ENCODE measurements at places on chromosomes 4 and X.

- no peak for DNase-seq
Observed at GRCh38 chr4:183342541-183343533, 20.6 kb upstream of the CLDN24 start.

GRCh38 chr4:16667464-16667863 is 231.0 kb downstream of the LDB2 start:
- peak; percentile 87 for DNase-seq

GRCh38 chr4:27128443-27128842 is 267.8 kb downstream of the STIM2 start:
- DNase-seq: no peak

DNA sequence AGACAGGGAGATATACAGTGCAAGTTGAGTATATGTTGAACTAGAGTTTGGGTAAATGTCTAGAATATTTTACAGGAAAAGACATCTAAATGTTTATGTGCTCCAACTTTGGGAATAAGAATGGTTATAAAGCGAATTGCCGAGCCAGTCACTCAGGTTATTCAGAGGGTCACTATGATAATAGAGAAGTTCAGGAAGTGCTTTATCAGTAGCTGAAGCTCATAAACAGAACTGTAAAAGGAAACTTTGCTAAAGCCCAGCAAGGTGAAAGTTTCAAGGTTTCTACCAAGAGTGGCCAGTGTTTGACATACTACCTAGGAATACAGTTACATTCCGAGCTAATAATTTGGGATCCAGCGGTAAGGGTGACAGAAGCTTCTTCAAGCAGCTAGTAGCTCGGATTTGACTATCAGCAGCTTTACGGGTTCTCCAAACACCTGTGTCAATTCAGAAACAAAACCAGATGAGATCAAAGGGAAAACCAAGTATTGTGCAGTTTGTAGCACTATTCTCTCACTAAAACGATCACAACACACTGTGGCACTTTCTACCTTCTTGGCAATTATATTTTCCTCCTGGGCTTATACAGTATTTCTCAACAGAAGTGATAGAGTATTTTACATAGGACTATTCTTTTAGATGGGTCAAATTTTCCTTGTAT is 17.2 kb upstream of the BCLAF3 start:
- DNase-seq: no peak

DNA sequence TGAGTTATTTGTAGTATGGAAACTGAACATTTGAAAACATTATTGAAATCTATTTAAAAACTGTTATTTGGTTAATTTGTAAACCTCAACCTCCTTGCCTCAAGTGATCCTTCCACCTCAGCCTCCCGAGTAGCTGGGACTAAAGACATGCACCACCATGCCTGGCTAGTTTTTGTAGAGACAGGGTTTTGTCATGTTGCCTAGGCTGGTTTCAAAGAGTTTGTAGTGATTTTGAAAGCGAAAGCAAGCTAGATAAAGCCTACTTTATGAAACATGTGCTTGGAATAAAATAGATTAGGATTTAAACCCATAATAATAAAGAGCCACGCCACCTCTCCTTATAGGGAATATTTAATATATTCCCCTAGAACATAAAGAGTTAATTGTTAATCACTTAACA is 23.5 kb downstream of the ARSJ start:
- DNase-seq: no peak

GRCh38 chr4:113445286-113445685 is 316.3 kb downstream of the CAMK2D start:
- DNase-seq: peak; percentile 92

DNA sequence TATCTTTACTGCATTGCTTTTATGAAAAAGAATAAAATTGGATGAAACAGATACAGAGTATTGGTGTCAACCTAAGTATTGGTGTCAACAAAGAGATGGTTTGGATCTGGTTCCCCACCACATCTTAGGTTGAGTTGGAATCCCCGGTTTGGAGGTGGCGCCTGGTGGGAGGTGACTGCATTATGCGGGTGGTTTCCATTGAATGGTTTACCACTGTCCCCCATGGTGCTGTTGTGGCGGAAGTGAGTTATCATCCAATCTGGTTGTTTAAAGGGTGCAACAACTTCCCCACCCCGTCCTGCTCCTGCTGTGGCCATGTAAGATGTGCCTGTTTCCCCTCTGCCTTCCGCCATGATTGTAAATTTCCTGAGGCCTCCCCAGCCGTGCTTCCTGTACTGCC is 52.8 kb upstream of the CD99 start:
- DNase-seq: no peak

DNA sequence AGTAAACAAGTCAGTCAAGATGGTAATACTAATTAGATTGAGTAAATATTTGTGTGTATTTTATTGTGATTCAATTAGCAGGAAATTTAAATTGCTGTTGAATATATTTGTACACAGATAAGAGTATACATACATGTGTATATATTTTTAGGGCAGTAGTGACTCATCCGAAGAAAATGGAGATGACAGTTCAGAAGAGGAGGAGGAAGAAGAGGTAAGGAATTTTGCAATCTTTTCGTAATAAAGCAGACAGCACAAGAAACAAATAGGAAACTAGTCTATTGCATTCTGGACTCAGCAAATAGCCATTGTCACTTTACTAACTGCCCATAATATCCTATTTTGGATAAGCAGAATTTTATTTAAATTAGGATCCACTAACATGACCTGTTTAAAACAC is 6.6 kb downstream of the IBSP start:
- peak; percentile 46 for DNase-seq

GRCh38 chrX:43655151-43656004 is 721 bp upstream of the MAOA start:
- peak; percentile 45 for DNase-seq

DNA sequence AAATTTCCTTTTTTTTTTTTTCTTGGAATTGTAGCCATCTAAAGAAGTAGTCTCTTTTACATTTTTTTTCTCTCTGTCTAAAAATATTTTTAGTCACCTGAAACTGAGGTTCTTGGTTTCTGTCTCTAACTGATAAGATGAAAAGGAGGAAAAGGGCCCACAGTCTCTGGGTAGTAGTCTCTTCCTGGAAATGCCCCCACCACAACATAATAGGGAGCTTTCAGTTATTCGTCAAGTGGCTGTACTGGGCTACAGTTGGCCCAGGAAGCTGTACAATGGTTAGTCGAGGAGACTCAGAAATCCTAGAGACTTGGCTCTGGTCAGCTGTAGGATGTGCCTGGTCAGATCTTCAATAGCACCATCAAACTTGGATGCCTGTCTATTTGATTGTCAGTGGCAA is 163.4 kb downstream of the ACTRT1 start:
- no peak for DNase-seq

DNA sequence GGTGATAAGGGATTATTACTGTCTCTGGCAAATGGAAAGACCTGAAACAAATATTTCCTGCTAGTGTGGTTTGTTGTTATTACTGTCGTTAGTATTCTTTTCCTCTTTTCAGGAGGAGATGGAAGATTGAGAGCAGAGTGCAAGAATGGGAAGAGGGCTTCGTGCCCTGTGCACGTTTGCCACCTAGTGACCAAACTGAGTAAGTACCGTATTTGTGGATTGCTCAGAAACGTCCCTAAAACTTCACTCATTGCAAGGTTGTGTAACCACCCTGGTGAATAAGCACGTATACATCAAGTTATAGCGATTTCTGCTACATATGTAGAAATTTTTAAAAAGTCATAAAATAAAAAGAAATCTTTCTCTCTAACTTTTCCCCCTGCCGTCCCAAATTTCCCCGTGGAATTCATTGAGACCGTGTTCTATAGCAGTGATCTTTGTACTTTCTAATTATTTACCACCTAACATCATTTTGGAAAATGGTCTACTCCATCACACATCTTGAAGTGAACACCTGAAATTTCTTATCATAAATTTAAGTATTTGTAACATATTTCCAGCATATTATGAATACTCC is 24.3 kb downstream of the LINC00632 start:
- peak; percentile 49 for DNase-seq

GRCh38 chr4:39528061-39528465 is 824 bp upstream of the UGDH start:
- peak; percentile 87 for DNase-seq

DNA sequence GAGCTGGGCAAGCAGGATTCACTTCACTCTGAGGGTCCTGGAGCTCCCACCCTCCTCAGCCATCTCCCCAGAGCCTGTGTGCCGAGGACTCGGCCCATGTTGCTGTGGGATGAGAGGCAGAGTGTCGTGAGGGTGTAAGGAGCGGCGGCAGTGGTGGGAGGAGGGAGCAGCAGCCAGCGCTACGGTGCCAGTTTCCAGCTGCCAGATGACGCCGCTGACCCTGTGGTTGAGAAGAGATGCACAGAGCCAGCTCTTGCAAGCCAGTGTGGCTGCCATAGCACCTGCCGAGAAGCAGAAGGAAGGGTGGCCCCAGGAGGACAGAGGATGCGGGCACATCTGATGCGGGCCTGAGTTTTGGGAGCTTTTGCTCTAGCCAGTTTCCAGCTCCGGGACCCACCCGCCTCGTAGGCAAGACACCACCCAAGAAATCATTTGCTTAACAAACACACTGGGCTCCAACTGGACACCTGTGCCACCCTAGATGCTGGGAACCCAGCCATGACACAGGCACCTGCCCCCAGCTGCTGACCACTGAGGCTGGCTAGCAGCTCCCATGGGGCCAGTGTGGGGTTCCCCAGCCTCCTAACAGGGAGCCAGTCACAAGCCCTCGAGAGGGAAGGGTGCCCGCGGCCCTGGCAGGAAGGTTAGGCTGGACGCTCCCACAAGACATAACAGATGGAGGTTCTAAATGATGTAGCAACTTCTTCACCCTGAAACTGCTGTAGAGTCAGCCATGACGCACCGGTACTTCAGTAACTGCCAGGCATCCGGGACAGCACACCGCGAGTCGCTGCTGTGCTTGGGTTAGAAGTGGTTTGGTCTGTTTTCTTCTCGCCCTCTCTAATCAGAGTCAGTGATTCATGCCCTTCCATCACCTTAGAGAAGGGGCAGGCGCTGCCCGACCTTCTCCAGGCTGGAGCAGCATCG is 8.9 kb downstream of the MSANTD1 start:
- peak; percentile 27 for DNase-seq

GRCh38 chr4:38665551-38666411 is 1.8 kb downstream of the KLF3 start:
- DNase-seq: no peak

DNA sequence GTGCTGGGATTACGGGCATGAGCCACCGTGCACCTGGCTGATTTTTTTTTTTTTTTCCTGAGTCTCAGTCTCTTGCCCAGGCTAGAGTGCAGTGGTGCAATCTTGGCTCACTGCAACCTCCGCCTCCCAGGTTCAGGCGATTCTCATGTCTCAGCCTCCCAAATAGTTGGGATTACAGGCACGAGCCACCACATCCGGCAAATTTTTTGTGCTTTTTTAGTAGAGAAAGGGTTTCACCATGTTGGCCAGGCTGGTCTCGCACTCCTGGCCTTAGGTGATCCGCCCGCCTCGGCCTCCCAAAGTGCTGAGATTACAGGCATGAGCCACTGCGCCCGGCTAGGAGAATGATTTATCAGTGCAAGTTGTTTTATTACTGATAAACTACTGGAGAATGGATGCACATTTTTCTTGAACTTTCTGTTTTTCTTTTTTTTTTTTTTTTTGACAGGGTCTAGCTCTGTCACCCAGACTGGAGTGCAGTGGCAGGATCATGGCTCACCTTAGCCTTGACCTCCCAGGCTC is 39.7 kb upstream of the DHRSX start:
- DNase-seq: no peak

- DNase-seq: no peak
Observed at GRCh38 chrX:150574559-150575418, 6.4 kb downstream of the MTM1 start.

DNA sequence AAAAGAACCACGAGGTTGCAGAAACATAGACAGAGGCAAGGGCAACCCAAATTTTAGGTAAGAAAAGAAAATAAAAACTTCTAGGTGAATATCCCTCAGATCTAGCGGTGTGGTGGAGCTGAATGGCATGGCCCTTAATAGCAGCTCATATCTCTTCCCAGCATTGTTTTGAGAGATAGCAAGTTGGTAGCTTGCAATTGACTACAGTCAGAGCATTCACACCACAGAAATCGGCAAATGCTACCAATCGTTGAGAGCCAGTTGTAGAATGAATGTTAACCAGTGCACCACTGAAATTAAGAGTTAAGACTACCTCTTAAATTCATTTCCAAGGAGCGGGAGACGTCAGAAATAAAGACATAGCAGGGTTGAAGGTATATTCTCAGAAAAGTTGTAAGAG is 184.0 kb upstream of the KIT start:
- no peak for DNase-seq

GRCh38 chr4:8704632-8705031 is 112.1 kb downstream of the CPZ start:
- DNase-seq: no peak

DNA sequence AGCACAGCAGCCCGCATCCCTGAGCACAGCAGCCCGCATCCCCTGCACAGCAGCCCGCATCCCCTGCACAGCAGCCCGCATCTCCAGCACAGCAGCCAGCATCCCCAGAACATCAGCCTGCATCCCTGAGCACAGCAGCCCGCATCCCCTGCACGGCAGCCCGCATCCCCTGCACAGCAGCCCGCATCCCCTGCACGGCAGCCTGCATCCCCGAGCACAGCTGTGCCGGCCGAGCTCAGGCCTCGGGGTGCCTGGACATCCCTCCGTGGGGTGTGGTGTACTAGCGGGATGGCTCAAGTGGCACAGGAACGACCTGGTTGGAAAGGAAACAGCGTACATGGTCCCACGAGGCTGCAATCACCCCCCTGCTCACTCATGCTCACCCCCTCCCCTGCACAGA is 26.8 kb downstream of the ABLIM2 start:
- DNase-seq: no peak

DNA sequence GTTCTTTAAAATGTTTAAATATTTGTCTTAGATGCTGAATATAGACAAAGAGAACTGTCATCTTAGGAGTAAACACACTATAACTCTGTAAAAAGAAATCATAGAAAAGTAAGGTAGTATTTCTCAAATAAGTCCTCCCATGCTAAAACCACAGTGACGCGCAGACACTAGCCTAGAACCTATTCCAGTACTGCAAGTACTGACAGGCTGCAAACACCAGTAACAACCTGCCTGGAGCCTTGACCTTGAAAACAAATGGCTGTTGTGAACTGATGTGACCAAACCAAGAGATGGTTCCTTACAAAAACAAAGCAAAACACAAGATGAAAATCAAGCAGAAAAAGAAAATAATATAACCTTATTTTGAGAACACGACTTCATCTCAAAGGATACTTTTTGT is 8.5 kb downstream of the TIFA start:
- DNase-seq: no peak

- DNase-seq: no peak
Observed at GRCh38 chrX:31832263-31832662, 760.4 kb upstream of the FTHL17 start.

DNA sequence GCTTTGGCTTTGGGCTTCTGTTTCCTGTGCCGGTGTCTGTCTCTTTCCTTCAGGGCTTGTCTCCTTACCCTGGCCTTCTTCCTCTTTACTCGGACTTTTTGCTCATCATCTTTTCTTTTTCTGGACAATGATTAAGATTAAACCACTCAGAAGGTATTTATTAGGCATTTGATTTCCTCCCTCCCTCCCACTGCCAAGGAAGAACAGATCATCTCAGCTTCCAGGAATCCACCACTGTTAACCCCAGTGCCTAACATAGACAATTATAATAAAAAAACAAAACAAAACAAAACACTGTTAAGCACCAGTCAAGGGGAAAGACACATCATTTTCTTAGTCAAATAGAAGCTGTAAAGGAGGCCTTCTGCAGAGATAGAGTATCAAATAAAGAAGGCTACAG is 16.6 kb downstream of the PGRMC1 start:
- no peak for DNase-seq

Measured in HCEC 1CT (cell line).